ENCODE measurements at places on chromosomes 6 and 20.

DNA sequence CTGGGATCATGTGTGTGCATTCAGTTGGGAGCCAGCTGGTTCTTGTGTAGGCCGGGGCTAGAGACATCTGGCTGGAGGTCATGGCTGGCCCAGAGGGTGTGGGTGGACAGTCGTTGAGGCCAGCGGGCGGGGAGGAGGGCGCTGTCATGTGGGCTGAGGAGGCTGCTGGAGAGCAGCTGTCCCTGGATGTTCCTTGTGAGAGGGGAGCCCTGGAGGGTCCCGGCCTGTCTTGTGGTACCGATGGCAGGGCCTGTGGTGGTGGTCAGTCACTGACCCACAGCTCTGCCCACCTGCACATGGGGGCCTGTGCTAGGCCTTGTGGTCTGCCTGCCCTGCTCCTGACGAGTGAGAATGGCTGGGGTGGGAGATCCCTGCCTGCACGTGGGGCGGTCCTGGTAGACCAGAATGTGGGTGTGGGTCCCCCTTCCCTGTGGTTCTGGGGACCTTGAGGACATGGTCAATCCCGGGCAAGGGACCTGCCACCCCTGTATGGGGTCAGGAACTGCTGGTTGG, 1.9 kb upstream of the C20orf204 start:
- no peak for DNase-seq

DNA sequence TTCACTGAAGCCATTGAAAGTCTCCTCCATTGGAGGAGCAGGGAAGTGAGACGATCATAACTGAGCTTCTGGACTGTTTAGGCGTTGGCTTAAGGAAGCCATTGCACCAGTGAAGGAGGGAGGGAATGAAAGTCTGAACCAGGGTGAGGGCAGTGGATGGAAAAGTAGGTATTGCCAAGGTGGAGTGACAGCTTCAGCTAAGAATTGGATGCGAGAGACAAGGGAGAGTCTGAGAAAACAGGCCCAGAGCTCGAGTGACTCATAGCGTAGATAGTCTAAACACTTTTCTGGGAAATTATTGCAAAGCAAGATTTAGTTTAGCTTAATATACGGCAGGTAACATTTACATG, 4.5 kb downstream of the DSP start:
- DNase-seq = no peak

- DNase-seq = no peak
These were observed 222.7 kb downstream of the PHACTR1 start for GRCh38 chr6:12939314-12939713.

- no peak for DNase-seq
These were observed 5.3 kb upstream of the FOXC1 start for GRCh38 chr6:1604158-1605003.

- DNase-seq = no peak
These were observed 20.0 kb upstream of the WFDC2 start for GRCh38 chr20:45449528-45449927.

DNA sequence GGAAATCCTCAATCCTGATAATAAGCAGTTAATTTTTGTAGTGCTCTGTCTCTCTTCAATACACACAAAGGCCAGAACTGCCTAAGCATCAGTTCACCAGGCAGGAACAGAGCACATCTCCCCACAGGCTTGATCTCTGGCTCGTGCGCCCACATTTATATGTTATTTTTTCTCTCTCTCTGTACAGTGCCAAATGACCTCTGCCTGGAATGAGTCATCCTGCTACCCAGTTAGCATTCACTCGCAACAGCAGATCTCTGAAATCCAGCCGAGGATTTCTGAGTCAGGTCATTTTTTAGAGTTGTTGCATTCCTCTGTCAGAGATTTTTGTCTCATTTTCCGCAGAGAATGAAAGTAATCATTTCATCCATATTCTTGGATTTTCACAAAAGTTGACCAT, 107.1 kb downstream of the COL12A1 start:
- DNase-seq = peak; percentile 91

GRCh38 chr6:167760979-167761793, 65.5 kb upstream of the AFDN start:
- DNase-seq = no peak

- DNase-seq = peak; percentile 19
These were observed 175.7 kb downstream of the ALDH8A1 start for GRCh38 chr6:134774201-134774638.

DNA sequence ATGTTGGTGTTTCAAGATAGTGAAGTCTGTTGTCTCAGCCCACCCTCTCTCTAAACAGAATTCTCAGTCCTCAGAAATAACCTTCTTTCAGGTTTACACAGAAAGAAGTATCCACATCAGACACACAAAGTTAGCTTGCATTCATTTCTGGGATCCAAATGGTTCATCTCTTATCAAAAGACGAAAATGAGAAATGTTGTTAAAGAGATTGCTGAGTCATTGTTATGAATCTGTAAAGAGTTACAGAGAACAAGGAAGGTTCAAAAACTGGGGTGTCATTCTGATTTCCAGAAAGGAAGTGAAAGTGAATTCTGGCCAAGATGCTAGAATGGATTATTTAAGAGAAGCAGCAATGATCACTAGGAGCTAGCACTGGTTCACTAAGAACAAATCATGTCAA, 90.5 kb upstream of the ATXN1 start:
- DNase-seq = no peak

- peak; percentile 66 for DNase-seq
These were observed 118.2 kb upstream of the RIPOR2 start for GRCh38 chr6:25053875-25054371.

GRCh38 chr6:161211380-161212035, 62.4 kb downstream of the AGPAT4 start:
- DNase-seq = no peak

DNA sequence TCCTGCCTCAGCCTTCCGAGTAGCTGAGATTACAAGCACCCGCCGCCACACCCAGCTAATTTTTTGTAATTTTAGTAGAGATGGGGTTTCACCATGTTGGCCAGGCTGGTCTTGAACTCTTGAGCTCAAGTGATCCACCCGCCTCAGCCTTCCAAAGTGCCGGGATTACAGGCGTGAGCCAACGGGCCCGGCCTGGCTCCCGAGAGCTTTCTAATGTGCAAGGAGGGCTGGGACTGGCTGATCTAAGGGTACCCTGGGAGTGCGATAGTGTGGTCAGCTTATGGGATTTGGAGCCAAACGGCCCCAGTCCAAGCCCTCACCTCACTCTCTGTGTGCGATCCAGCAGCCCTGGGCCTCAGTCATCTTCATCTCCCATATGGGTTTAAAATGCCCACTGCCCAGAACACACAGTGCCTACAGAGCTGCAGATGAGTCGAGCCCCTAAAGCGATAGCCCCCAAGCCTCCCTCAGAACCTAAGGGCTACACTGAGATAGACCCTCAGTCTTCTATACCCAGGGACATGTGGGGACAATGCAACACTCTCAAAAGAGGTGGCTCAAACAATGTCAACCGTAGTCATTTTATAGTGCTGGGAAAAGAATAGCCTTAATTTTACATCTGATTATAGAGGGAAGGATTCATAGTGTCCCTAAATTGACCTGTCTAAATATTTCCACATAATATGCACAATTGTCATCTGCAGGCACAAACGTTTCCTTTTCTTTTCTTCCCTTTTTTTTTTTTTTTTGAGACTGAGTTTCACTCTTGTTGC, 50.1 kb downstream of the SSR1 start:
- no peak for DNase-seq

DNA sequence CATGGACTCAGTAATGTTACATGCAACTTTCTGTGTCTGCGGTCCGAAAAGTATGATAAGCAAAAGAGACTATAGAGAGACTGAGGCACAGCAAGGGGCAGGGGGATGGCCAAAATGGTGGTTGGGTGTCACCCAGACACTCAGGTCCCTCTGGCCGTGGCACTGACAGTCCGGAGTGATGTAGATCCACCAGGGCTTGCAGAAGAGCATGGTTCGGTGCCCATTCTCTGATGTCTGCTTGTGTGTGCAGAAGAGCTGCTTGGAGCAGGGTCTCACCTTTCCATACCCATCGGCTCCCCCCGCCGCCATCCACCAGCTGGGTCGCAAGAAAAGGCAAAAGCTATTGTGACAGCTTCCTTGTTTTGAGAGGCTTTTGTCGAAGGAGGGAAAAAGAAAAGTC, 6.6 kb upstream of the APCDD1L start:
- no peak for DNase-seq

DNA sequence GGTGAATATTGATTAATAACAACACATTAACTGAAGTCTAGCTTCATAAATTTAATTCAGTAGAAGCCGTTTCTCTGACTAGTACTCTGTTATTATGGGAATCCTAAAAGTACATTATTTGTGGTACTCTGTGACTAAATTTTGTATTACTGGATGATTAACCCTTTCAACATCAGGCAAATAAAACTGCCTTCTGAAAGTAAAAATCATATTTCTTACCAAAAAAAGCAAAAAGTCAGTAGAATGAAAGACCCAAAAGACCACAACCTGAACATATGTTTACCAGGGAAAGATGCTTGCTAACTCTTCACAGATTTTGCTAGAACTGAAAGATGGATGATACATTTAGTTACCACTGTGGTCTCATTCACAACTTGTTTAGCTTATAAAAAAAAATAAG, 73.2 kb downstream of the AHI1 start:
- DNase-seq = no peak

GRCh38 chr6:335572-335971, 43.3 kb downstream of the DUSP22 start:
- DNase-seq = no peak

DNA sequence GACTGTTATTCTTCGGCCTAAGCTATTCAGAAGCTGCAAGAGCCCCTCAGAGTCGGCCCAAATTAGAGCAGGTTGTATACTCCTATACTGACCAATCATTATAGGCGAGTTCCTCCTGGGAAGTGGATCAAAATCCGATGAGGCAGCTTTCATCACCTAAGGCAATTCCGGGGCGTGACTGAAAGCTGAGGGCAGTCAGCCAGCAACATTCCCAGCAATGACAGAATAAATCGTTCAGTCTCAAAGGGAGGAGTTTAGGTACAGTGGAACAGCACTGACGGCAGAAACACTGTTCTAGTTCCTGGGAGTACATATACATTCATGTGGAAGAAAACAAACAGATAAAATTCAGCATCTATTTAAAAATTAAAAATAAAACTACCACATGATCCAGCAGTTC, 10.8 kb downstream of the HLA-DQB2 start:
- no peak for DNase-seq

DNA sequence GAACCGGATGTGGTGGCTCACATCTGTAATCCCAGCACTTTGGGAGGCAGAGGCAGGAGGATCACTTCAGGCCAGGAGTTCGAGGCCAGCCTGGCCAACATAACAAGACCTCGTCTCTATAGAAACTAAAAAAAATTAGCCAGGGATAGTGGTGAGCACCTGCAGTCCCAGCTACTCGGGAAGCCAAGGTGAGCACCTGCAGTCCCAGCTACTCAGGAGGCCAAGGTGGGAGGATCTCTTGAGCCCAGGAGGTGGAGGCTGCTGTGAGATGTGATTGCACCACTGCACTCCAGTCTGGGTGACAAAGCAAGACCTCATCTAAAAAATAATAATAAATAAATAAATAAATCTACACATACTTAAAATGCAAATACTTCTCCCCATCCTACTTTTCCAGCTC, 55.2 kb upstream of the TTPAL start:
- DNase-seq = no peak

GRCh38 chr6:87237804-87238203, 82.4 kb downstream of the ZNF292 start:
- no peak for DNase-seq

DNA sequence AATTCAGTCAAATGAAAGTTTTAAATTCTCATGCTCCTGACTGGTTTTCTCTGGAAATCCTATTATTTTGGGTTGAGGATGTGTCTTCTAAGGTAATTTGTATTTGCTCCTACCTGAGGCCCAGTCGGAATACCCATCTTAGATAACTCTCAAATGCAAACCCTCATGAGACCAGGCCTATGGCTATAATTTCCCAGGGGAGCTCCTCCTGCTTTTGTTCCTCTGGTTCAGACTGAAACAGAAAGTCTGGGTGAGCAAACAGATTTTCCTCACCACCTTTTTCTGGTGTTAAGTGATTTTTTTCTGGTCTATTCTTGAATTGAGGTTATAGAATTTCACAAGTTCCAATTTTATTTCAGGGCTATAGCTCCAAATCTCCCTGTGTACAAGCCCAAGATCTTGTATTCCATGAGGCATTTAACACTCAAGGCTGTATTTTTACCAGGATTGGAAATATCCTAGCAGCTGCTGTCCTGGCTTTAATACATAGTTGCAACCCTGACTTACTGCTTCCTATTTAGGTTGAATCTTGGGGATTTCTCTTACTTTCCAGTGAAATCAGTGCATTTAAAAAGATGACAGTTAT, 169.1 kb upstream of the PTCHD4 start:
- DNase-seq = no peak

GRCh38 chr6:170129691-170130171, 161.1 kb downstream of the DLL1 start:
- DNase-seq = no peak

- DNase-seq = no peak
These were observed 83.1 kb downstream of the SYNJ2 start for GRCh38 chr6:158064725-158065251.

GRCh38 chr20:36856691-36857635, 19.0 kb upstream of the TLDC2 start:
- no peak for DNase-seq

- no peak for DNase-seq
These were observed 71.4 kb upstream of the NHSL1 start for GRCh38 chr6:138570725-138571029.

DNA sequence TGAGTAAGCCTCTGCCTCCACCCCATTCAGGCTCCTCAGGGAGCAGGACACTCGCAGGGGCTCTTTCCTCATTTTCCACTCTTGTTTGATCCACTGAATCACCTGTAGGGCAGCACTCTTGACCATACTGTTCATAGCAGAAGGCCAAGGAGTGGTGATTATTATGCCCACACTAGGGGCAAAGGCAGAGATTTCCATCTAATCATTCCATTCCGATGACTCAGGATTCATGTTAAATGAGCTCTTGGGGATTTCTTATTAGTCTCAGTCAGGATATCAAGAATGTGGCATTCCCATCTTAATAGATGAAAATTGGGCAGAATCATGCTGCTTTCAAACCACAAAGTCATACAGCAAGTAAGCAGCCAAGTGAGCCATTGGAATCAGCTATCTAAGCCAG, 101.9 kb upstream of the MOCS1 start:
- DNase-seq = no peak

GRCh38 chr6:151067684-151068596, 171.8 kb upstream of the AKAP12 start:
- no peak for DNase-seq
